ENCODE measurements at places on chromosomes 12 and 14.

DNA sequence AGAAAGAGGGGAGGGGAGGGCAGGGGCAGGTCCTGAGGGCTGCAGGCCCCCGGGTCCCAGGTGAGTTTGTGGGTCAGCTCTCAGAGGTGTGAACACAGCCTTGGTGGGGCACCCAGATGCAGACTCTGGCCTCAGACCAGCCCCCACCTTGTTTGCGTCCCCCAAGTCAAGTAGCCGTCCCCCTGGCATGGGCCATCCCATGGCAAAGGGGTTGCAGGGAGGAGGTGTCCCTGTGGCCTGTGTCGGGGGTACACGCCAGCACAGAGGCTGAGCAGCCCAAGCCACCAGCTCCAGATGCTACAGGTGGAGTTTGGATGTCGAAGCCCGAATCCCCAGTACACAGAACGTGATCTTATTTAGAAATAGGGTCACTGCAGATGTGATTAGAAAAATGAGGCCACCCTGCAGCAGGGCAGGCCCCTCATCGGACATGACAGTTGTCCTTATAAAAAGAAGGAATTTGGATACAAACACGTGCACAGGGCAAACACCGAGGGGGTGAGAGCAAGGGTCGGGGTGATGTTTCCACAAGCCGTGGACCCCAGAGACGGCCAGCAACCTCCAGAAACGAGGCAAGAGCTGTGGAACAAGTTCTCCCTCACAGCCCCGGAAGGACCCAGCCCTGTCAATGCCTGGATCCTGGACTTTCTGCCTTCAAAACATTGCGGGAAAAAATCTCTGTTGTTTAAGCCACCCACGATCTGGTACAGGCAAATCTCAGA is 141.2 kb upstream of the C14orf180 start:
- no peak for DNase-seq

DNA sequence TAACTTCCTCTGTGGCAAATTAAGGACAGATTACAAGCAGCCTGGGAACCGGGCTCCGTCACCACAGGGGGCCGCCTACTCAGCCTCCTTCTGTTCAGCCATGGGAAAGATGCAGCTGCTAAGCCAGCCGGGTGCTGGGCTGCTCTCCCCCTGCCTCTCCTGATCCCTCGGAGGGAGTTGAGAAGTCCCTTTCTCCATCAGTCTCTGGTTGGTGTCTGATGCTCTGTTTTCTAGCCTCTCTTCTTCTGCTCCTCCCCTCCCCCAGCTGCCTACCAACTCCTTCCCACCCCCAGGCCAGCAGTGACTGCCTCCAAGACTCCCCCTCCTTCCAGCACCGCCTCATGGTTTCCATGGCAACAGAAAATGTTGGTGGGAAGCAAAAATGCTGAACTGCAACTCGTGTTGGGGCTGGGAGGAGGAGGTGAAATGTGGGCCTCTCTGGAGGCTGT is 486.7 kb downstream of the APAF1 start:
- DNase-seq = no peak

DNA sequence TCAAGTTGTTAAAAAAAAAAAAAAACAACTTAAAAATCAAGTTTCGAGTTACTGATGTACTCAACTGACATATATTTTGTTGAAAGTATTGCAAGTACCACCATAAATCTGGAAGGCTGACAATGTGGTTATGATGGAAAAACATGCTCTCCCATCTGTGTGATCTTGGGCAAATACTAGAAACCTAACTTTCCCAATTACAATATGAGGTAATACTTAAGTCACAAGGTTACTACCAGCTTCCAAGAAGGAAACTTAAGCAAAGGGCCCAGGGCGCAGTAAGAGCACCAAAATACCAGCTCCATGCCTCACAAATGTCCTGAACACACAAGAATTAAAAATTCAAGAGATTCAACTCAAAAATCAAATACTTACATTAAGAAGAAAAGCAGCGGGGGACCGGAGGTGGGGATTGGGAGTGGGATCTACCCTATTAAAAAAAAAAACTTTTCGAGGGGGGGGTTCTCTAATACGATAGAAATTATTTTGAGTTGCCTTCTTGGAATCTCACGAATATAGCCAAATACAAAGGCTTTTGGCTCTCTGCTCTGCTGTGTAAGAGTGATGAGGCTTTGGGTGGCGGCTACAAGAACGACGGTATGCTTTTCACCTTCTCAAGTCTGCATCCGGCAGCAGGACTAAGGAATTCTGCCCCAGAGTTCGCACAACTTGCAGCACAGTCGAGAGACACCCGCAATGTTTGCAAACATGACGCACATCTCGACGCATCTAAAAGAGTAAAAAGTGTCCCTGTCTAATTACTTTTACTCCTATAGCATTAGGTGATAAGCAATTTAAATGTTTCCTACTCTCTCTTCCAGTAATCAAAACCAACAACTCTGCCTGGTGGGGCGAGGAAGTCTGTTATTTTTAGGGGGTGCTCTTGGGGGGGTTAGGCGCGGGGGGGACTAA is 1.1 kb downstream of the SAV1 start:
- DNase-seq = peak; percentile 19

DNA sequence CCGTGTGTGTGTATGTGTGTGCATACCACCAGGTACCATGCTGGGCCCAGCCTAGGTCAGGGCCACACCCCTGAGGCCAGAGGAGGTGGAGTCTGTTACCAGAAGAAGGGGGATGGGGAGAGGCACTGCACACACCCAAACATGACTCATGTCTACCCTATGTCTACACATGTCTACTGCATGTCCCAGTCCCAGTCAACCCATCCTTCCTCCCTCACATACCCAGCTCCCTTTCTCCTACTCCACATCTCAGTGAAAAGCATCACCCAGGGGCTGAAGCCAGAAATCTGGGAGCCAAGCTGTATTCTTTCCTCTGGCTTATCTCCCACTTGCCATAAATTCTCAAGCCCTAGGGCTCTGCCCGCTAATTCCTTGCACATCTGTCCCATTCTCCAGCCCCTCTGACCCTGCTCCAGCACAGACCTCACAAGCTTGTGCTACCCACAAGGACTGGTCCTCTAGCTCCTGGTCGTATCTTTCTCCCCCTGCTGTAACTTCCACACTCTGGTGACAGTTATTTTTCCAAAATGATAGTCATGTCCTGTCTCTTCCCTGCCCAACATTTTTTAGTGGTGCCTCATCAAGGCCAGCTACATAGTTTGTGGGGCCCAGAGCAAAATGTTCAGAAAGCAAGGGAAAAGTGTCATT is 18.0 kb upstream of the APPL2 start:
- no peak for DNase-seq

DNA sequence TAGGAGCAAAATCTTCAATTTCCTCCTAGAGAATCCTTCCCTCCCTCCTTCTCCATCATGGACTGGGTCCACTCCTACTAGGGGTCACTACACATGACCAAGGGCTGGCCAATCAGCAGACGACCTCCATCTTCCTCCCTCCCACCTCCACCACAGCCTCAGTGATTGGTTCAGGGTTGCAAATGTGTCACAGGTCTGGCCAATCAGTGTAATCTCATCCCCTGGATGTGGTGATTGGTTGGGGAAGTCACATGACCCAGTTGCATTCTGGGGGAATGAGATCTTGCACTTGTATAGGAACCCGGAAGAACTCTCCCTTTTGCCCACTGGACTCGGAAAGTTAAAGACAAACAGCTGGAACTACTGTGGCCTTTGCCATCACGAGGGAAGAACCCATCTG is 169.2 kb downstream of the PIWIL1 start:
- DNase-seq = peak; percentile 1

DNA sequence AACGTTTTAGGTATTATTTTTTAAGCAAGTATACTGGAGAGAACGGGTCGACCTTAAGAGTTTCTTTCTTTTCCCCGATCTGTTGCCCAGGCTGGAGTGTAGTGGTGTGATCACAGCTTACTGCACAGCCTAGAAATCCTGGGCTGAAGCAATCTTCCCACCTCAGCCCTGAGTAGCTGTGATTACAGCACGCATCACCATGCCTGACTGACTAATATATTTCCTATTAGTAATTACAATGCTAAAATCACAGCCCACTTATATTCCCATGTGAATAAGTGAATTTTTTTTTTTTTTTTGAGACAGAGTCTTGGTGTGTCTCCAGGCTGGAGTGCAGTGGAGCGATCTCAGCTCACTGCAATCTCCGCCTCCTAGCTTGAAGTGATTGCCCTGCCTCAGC is 50.4 kb downstream of the DICER1 start:
- no peak for DNase-seq

DNA sequence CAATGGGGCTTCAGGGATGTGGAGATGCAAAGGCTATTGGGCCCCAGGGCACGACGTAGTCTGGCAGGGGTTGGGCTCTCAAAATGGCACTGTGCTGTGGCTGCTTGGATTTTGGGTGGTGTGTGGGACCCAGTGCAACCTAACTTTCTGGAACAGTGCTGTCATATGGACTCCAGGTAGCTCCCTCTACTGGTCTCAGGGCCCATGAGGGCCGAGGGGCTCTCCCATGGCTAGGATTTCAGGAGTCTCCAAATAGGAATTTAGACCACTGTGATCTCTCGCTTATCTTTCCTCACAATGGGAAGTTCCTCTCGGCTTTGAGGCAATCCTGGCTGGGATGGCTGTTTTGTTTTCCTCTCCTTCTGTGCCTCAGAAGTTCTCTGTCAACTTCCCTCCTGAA is 68.2 kb upstream of the MUCL1 start:
- no peak for DNase-seq

DNA sequence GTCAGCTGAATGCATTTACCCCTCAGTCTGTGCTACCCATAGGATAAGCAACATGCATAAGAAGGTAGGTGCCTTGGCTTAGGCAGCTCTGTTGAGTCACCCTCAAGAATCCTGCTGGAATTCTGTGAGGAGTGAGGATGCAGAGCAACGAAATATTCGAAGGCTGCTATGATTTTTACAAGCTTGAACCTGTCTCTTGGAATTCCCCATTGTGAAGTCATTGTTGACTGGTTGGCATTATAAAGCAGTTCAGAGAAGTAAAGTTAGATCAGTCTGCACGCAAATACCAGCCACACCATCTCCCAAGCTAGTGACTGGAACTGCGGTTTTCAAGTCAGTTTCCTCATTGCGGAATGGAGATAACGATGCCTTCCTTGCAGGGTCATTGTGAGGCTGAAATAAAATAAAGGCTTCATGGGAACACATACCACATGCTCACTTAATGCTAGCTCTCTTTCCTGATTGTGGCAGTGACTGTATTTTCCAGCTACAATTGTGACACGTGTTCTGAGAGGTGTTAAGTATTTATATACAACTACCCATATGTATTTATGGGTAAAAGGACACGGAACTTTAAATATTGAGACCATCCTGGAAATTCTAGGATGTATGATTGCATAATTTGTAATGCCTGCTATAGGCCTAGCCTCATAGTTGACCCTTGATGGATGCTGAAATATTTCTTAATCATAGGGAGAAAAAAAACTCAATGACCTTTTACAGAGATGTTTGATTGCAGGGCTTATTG is 96.7 kb downstream of the ETV6 start:
- DNase-seq = no peak

- no peak for DNase-seq
Measured at GRCh38 chr14:104401785-104402184, 177.8 kb upstream of the C14orf180 start.

- no peak for DNase-seq
Measured at GRCh38 chr12:49868952-49869815, 26.3 kb upstream of the BCDIN3D start.

DNA sequence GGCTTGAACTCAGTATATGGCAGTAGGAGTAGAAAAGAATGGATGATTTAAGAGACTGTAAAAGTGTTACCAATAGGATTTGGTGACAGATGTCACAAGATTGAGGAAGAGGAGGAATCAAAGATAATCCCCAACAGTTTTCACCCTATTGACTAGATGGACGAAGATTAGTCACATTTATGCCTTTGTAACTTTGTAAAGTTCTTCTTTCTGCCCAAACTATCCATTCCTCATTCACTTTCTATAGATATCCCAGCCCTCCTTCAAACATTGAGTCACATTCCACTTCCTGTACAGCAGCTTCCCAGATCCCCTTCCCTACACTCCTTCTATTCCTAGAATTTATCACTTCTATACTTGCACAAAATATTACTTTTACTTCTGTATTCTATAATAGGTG is 207.9 kb downstream of the BTG1 start:
- DNase-seq = no peak

GRCh38 chr12:52056801-52057637 is 5.8 kb downstream of the NR4A1 start:
- DNase-seq = no peak

DNA sequence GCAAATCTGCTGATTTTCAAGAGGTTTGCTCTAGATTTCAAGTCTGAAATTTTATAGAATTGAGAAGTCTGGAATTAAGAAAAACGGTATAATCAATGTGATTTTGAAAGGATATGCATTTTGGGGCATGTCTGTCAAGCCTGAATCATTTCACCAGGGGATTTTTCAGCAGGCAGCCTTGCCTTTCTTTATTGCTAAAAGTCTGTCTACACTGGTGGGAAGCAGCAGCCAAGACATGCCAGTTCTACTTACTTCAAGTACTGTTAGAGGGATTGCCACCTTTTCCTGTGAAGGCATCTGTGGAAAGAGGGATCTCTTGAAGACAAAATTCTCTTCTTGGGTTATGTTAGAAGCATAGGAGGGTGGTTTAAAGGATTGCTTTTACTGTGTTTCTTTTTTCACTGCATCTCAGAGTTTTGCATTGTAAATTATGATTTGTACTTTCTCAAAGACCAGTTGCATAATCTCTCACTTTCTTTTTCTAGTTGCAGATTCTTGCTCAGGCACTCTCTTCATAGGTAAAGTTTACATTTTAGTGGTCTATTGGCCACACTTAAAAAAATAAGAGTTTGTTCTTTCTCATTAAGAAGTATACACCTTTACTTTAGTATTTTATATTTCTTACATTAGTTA is 837.0 kb downstream of the GALC start:
- DNase-seq = no peak

- no peak for DNase-seq
Measured at GRCh38 chr12:130169924-130170323, 7.7 kb downstream of the FZD10 start.

- DNase-seq = no peak
Measured at GRCh38 chr14:69291891-69292561, 32.1 kb downstream of the GALNT16 start.

DNA sequence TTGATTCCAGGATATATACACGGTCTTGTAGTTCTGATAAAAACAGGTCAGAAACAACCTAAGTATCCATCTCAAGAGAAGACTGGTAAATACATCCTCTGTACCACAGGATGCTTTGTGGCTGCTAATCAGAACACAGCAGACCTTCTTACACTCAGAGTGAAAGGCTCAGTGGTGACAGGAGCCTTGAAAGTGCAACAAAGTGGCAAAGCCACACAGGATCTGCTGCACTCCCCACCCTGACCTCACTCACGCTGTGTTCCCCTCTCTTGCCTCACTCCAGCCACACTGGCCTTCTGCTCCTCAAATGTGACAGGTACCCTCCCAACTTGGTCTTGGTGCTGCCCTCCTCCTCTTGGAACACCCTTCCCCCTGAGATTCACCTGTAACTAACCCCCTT is 98.1 kb upstream of the GRIP1 start:
- DNase-seq = peak; percentile 81

DNA sequence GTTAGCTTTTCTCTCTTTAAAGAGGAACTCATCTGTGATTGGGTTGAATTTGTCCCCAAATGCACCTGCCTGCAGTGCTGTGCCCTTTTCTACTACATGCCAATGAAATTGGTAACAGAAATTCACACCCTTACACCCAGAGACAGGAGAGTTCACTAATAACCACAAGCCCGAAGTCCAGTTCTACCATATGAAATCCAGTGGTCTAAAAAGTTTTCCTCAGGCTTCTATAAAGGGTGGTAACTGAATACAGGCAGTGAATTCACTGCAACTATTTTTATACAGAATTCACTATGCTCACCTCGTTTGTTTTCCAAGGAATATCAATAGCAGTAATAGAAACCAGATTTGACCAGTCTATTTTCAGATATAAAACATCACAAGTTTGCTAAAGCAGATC is 31.5 kb upstream of the SOS2 start:
- no peak for DNase-seq

GRCh38 chr12:115944837-115945490 is 332.5 kb downstream of the MED13L start:
- DNase-seq = no peak

Measured in activated CD4-positive, alpha-beta T cell treated with anti-CD3 and anti-CD28 coated beads, Interleukin-2, Interleukin-6, amounts not matched to agents 100 ng/mL and 50 ng/mL, durations not matched to agents 16 hours and 8 hours (primary cell).